ENCODE measurements at places on chromosomes 13 and 19. TPM values are rescaled to one million over a fixed set of nuclear protein-coding genes. Genes with fewer than 3 reads are reported as not detected.

The S1PR5 gene
- 0.29 TPM for total RNA-seq

The KDM4B gene
- 6.2 TPM for total RNA-seq

The ZNF730 gene
- total RNA-seq, result 8.4 TPM

The LRRC4B gene
- total RNA-seq, result not detected

The CERS1 gene
- 1.4 TPM for total RNA-seq

The GPR12 gene
- total RNA-seq, result not detected

The TGFBR3L gene
- total RNA-seq, result 2.1 TPM

The RGL3 gene
- 3.3 TPM for total RNA-seq

The GRIN2D gene
- 0.60 TPM for total RNA-seq

The RGCC gene
- 0.88 TPM for total RNA-seq

The ARHGAP45 gene
- 1.3 TPM for total RNA-seq

The ZNF586 gene
- 13.7 TPM for total RNA-seq

The USE1 gene
- 40.6 TPM for total RNA-seq
